ENCODE measurements at places on chromosomes 6 and 20. TPM values are rescaled to one million over a fixed set of nuclear protein-coding genes. Genes with fewer than 3 reads are reported as not detected.

Gene SLC22A16
- not detected for total RNA-seq

Gene NKX2-2
- not detected for total RNA-seq

GRCh38 chr6:141394565-141395051 is 738.1 kb upstream of the GJE1 start:
- no peak for DNase-seq

DNA sequence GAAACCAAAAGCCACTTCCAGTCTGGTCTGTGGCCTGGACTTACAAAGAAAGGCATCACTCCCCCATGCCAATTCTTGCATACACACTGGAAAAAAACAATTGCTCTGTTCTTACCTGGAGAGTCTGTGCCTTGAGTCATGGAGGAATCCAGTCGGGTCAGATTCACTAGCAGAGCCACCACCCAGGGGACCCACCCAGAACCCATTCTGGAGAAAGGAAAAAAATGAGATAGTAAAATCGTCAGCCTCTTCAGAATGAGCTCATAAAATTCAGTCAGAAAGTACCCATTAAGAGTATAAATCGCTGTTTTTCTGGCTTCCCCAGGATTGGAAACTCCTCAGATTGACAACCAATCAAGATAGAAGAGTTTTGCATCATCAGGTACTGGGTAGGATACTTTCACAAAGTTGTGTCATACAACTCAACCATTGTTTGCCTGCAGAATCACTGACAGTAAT is at the start of gene HLA-DOB:
Gene HLA-DOB, minus strand, starts transcription at position 257 of the 459 bp plus-strand sequence. Its CDS starts 51 bp downstream, at position 206.
- DNase-seq: peak; percentile 40

Measured in HCT116 (cell line).